ENCODE measurements at places on chromosomes 2 and 18. TPM values are rescaled to one million over a fixed set of nuclear protein-coding genes. Genes with fewer than 3 reads are reported as not detected.
A peak's percentile ranks its signal among the peaks of the same experiment; 100 is the strongest.

ASIC4 gene
- not detected for total RNA-seq

RBM44 gene
- total RNA-seq = 2.4 TPM

DNA sequence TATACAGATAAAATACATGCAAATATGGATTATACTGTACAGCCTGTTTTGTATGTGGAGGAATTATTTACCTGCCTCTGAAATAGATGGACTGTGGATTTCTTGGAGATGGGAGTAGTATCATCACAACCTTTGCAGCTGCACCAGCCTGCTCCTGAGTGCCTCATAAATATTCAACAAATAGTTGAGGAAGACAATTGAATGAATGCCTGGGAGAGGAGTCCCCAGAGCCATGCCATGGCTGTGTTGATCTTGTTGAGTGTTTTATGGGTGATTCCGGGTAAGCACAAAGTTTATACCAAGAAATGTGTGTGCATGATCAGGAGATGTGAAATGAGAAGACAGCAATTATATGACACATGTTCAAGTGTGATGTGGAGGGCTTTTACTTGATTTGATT, 225.0 kb downstream of the FHOD3 start:
- no peak overlapping the region for H3K4me3 ChIP-seq
- DNase-seq = no peak
- H3K27me3 ChIP-seq = no peaks in the 10 kb centered on the region
- no peaks in the 10 kb centered on the region for H3K4me1 ChIP-seq

- H3K27me3 ChIP-seq = no peaks in the 10 kb centered on the region
- H3K36me3 ChIP-seq = no peaks in the 10 kb centered on the region
- peaks cover 16% of the 10 kb centered on the region for H3K4me1 ChIP-seq
These were observed 40.1 kb upstream of the GPD2 start for GRCh38 chr2:156396126-156396525.

GRCh38 chr2:60867848-60868247, 13.5 kb upstream of the REL start:
- no peak overlapping the region for H3K27ac ChIP-seq
- no peaks in the 10 kb centered on the region for H3K27me3 ChIP-seq
- no peak overlapping the region for H3K4me3 ChIP-seq
- no peaks in the 10 kb centered on the region for H3K36me3 ChIP-seq

GRCh38 chr2:140506606-140507005, 1624.2 kb downstream of the LRP1B start:
- no peak overlapping the region for H3K27ac ChIP-seq
- no peaks in the 10 kb centered on the region for H3K36me3 ChIP-seq
- no peaks in the 10 kb centered on the region for H3K4me1 ChIP-seq
- no peak for DNase-seq

DNA sequence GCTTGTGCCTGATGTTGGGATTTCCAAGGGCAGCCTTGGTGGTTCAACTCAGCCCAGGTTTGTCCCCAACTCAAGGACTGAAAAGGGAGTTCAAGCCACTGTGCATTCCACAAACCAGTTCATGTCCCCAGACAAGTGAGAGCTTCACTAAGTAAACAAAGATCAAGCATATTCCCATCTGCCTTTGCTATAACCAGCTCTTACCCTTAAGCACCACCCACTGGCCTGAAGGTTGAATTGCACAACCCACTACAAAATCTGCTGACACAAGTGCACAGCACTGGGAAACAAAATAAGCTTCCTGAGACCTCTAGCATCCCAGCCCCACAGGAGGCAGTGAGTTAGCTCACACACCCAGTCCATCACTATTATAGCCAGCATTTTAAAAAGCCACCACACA, 516.7 kb downstream of the NR4A2 start:
- DNase-seq = peak; percentile 6
- H3K27ac ChIP-seq = no peak overlapping the region
- no peaks in the 10 kb centered on the region for H3K27me3 ChIP-seq
- H3K36me3 ChIP-seq = no peaks in the 10 kb centered on the region
- no peak overlapping the region for H3K4me3 ChIP-seq

GRCh38 chr2:237820421-237820820, 21.8 kb downstream of the RBM44 start:
- no peaks in the 10 kb centered on the region for H3K27me3 ChIP-seq
- no peaks in the 10 kb centered on the region for H3K36me3 ChIP-seq
- H3K4me1 ChIP-seq = no peaks in the 10 kb centered on the region
- no peak for DNase-seq
- H3K27ac ChIP-seq = no peak overlapping the region

NMUR1 gene
- total RNA-seq = 0.14 TPM

DNA sequence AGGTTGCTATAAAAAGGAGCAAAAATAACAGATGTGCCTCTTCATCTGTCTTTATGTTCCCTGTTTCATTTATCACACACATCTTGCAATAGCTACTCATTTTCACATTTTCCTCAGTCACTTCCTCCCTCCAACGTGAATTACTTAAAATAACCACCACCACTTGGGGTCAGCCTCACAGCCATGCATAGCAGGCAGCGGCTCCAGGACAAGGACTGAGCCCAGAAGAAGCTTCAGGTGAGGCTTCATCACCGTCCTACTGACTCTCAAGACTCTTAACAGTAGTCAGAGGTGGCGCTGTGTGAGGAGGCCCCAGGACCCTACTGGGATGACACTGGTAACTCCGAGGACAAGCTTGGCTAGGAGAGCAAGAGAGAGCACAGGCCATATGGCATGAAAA, 15.5 kb upstream of the ST8SIA5 start:
- no peak overlapping the region for H3K4me3 ChIP-seq
- H3K4me1 ChIP-seq = no peaks in the 10 kb centered on the region
- no peaks in the 10 kb centered on the region for H3K36me3 ChIP-seq
- no peak overlapping the region for H3K27ac ChIP-seq

GRCh38 chr2:229489016-229489415, 217.9 kb upstream of the PID1 start:
- no peak overlapping the region for H3K4me3 ChIP-seq
- H3K27me3 ChIP-seq = no peaks in the 10 kb centered on the region
- H3K36me3 ChIP-seq = no peaks in the 10 kb centered on the region
- H3K27ac ChIP-seq = no peak overlapping the region

- no peak for DNase-seq
- no peaks in the 10 kb centered on the region for H3K36me3 ChIP-seq
- H3K4me1 ChIP-seq = no peaks in the 10 kb centered on the region
- H3K27me3 ChIP-seq = no peaks in the 10 kb centered on the region
- H3K27ac ChIP-seq = no peak overlapping the region
- no peak overlapping the region for H3K4me3 ChIP-seq
These were observed 249.8 kb upstream of the GCFC2 start for GRCh38 chr2:75960472-75961009.

PRKCE gene
- total RNA-seq = 10.1 TPM

MAPK4 gene
- total RNA-seq = 22.2 TPM

CEP192 gene
- 31.7 TPM for total RNA-seq

DNA sequence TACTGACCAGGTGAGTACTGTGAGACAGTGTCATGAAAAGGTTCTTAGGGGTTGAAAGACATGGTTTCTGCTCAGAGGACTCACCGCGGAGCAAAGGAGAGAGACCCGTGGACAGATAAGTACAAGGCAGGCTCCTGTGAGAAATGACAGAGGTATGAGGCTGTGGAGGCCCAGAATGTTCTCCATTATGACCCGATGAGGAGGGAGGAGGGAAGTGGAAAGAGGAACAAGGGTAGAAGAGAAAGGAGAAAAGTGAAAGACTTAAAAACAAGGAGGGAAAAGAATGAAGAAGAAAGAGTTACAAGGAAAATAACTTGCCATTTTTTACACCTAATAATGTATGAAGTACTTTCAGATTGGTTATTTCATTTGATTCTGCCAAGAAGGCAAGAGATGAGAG, 29.8 kb downstream of the MAPRE3 start:
- no peak overlapping the region for H3K27ac ChIP-seq
- H3K36me3 ChIP-seq = no peaks in the 10 kb centered on the region
- H3K4me1 ChIP-seq = no peaks in the 10 kb centered on the region
- DNase-seq = no peak
- no peak overlapping the region for H3K4me3 ChIP-seq

LCT gene
- 0.58 TPM for total RNA-seq

DNA sequence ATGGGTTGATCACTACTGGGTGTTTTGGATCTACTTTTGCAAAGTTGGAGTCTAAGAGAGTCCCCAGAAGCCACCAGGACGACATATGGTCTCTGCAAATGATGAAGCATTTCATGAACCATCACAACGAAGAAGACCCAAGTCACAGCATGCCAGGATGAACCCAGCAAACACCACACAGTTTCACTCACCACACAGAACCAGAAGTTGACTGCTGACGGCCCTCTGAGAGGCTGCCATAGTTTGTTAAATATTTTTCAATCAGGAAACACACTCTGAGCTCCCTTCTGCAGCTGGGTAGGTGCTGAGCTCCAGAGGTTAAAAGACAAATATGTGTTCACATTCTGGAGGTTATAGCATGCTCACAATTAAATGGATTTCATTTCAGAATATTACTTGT, 271.4 kb downstream of the DCDC2C start:
- no peaks in the 10 kb centered on the region for H3K36me3 ChIP-seq
- H3K4me1 ChIP-seq = no peaks in the 10 kb centered on the region
- DNase-seq = no peak
- H3K27me3 ChIP-seq = no peaks in the 10 kb centered on the region
- H3K4me3 ChIP-seq = no peak overlapping the region

DNA sequence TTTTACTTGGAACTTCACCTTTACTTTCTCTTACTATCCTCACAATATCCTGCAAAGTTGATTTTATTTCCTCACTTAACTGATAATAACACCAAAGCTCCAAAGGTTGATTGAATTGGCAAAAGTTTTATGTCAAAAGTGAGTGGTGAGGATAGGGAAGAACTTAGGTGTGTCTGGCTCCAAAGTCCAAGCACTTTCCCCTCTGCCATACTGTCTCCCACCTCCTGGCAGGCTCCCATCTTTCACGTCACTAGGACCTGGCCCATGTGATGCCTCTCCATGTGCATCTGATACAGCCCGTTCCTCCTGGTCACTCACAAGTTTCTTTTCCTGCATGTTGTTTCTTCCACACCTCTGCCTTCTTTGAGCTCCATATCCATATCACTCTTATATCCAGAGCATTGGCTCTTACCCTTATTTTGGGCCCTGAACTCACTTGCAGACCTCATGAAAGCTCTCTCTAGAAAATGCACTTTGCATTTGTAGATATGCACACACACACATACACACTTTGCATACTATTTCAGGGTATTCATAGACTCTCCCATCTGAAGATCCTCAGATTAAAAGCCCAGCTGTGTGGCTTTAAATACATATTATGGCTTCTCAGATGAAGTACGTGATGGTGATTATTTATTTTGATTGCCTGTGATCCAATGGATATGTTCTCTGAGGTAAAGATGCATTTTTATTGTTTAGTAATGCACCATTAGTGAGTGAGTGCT, 12.3 kb downstream of the MEP1B start:
- no peak overlapping the region for H3K27ac ChIP-seq
- no peak for DNase-seq
- no peaks in the 10 kb centered on the region for H3K36me3 ChIP-seq
- H3K4me1 ChIP-seq = no peaks in the 10 kb centered on the region
- H3K4me3 ChIP-seq = no peak overlapping the region
- no peaks in the 10 kb centered on the region for H3K27me3 ChIP-seq

DNA sequence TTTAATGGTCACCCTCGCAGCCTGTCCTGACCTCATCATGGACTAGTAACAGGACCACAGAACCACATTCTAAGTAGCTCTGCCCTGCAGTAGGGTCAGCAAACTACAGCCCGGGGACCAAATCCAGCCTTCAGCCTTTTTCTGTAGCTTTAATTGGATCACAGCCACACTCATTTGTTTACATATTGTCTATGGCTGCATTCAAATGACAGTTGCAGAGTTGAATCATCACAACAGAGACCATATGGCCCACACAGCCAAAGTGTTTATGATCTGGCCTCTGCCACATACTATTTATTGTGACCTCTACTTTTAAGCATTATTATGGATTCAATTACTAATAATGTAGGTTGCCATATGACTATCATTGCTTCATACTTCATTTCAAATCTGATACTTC, 47.7 kb downstream of the MAP3K19 start:
- no peaks in the 10 kb centered on the region for H3K36me3 ChIP-seq
- H3K27ac ChIP-seq = no peak overlapping the region

ANKRD53 gene
- not detected for total RNA-seq
